ENCODE measurements at places on chromosomes 1 and 21.
A peak's percentile ranks its signal among the peaks of the same experiment; 100 is the strongest.

GRCh38 chr1:68015369-68015768 is 35.1 kb downstream of the DIRAS3 start:
- no peaks in the 10 kb centered on the region for H3K36me3 ChIP-seq
- no peak overlapping the region for H3K4me3 ChIP-seq
- H3K27ac ChIP-seq = no peak overlapping the region
- DNase-seq = no peak
- no peaks in the 10 kb centered on the region for H3K4me1 ChIP-seq

- no peaks in the 10 kb centered on the region for H3K4me1 ChIP-seq
- no peak for DNase-seq
- H3K36me3 ChIP-seq = no peaks in the 10 kb centered on the region
- H3K27me3 ChIP-seq = no peaks in the 10 kb centered on the region
These were observed 200.6 kb downstream of the CRB1 start for GRCh38 chr1:197468543-197469175.

DNA sequence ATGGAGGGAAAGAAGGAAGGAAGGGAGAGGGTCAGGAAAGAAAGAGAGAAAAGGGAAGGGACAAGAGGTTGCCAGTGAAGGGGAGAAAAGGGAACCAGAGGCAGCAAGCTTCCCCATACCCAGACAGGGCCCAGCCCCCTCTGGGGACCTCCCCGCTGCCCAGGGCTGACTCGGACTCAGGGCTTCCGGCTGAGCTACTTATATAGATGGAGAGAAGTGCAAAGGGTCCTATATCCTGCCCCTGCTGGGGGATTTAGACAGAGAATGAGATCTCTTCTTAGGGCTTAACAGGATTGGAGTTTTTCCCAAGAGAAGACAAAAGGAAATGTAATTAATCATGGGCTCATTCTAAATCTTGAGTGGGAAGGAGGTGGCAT is at the start of gene ETV3L:
Gene ETV3L (minus strand): TSS at position 176 of the 377 bp plus-strand sequence. CDS start 285 bp downstream, outside the sequence.
- no peak within 1 kb of the TSS for H3K4me3 ChIP-seq
- no peaks in the 10 kb centered on the region for H3K4me1 ChIP-seq
- H3K27me3 ChIP-seq = no peaks in the 10 kb centered on the region
- DNase-seq = no peak
- H3K36me3 ChIP-seq = no peaks in the 10 kb centered on the region

DNA sequence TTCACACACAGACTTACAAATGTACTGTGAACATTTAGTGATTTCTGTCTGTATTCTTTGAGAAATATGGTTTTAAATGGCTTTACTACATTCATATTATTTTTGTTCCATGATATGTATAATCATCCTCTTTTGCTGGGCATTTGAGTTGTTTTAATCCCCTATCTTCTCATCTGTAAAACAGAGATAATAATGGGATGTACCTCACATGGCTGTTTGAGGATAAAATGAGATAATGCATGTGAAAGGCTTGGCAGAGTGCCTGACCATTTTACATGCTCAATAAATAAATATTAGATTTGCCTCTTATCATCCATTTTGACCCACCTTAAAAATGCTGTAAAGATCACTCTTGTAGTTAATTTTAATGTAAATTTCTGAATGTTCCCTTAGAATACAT is 197.2 kb downstream of the C1orf94 start:
- H3K4me1 ChIP-seq = peaks cover 4% of the 10 kb centered on the region
- peaks cover 26% of the 10 kb centered on the region for H3K27me3 ChIP-seq
- H3K36me3 ChIP-seq = no peaks in the 10 kb centered on the region
- no peak for DNase-seq

DNA sequence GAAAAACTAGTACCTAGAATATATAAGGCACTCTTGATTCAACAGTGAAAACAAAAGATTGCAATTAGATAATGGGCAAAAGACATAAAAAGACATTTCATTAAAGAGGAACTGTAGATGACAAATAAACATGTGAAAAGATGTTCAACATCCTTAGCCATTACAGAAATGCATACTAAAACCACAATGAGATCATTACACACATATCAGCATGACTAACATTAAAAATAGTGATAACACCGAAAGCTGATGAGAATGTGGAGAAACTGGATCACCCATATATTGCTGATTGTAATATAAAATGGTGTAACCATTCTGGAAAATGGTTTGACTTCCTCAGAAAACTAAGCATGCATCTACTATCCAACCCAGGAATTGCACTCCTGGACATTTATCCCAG is 340.3 kb downstream of the SEC16B start:
- no peaks in the 10 kb centered on the region for H3K36me3 ChIP-seq
- H3K27me3 ChIP-seq = no peaks in the 10 kb centered on the region
- DNase-seq = no peak
- no peaks in the 10 kb centered on the region for H3K4me1 ChIP-seq
- H3K27ac ChIP-seq = no peak overlapping the region

GRCh38 chr1:41246568-41246967 is 4.5 kb upstream of the SCMH1 start:
- peak overlapping the region; percentile 78 for H3K27ac ChIP-seq
- no peaks in the 10 kb centered on the region for H3K27me3 ChIP-seq
- H3K36me3 ChIP-seq = no peaks in the 10 kb centered on the region
- no peak for DNase-seq
- no peak overlapping the region for H3K4me3 ChIP-seq
- peaks cover 43% of the 10 kb centered on the region for H3K4me1 ChIP-seq

- H3K27me3 ChIP-seq = no peaks in the 10 kb centered on the region
- H3K27ac ChIP-seq = no peak overlapping the region
- H3K4me3 ChIP-seq = no peak overlapping the region
- no peaks in the 10 kb centered on the region for H3K4me1 ChIP-seq
- no peak for DNase-seq
These were observed 55.8 kb downstream of the TRIM33 start for GRCh38 chr1:114455102-114455785.

GRCh38 chr1:232978091-232978634 is 27.8 kb downstream of the NTPCR start:
- H3K27me3 ChIP-seq = no peaks in the 10 kb centered on the region
- H3K4me1 ChIP-seq = peaks cover 22% of the 10 kb centered on the region
- DNase-seq = peak; percentile 40
- H3K4me3 ChIP-seq = no peak overlapping the region
- H3K27ac ChIP-seq = peak overlapping the region; percentile 18
- H3K36me3 ChIP-seq = peaks cover 3% of the 10 kb centered on the region

DNA sequence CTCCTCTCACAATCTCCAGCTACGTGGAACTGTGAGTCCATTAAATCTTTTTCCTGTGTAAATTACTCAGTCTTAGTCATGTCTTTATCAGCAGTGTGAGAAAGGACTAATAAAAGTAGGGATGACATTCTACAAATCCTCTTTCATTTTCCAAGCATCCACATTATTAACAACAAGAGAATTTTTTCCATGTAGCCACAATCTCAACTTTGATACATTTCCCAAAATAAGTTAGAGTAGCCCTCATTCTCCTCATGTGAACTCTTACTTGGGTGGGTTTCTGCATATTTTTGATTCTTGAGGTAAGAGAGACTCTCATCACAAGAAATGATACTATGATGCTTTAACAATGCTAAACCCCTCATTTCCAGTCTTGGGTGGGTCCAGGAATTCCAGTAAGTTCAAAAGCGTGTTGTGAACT is 52.8 kb downstream of the TNFSF18 start:
- no peak overlapping the region for H3K4me3 ChIP-seq
- H3K27ac ChIP-seq = no peak overlapping the region
- no peaks in the 10 kb centered on the region for H3K27me3 ChIP-seq
- H3K4me1 ChIP-seq = no peaks in the 10 kb centered on the region

GRCh38 chr21:41170442-41170841 is 2.5 kb downstream of the BACE2 start:
- H3K27me3 ChIP-seq = peaks cover 33% of the 10 kb centered on the region
- H3K4me3 ChIP-seq = no peak overlapping the region
- H3K27ac ChIP-seq = no peak overlapping the region
- peak; percentile 68 for DNase-seq

DNA sequence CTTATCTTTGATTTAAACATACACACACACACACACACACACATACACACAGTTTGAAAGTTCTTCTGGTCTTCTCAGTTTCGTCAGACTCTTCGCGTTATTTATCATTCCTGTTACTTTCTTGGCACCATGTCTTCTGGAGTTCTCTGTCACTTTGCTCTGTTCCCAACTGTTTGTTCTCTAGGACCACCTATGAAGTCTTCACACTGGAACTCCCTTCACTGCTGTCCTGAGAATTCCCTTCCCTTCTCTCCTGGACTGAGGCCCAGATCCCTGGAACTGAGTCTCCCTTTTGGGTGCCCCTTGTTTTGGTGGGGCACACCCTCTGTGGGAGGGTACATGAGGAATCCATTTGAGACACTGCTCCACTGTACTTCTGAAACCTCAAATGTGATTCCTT is 30.5 kb downstream of the ALG14 start:
- peak; percentile 61 for DNase-seq
- H3K27me3 ChIP-seq = no peaks in the 10 kb centered on the region
- H3K36me3 ChIP-seq = no peaks in the 10 kb centered on the region
- no peak overlapping the region for H3K27ac ChIP-seq
- H3K4me3 ChIP-seq = no peak overlapping the region

GRCh38 chr1:29981586-29982239 is 741.7 kb downstream of the MATN1 start:
- no peaks in the 10 kb centered on the region for H3K27me3 ChIP-seq
- no peaks in the 10 kb centered on the region for H3K36me3 ChIP-seq
- H3K27ac ChIP-seq = no peak overlapping the region

GRCh38 chr1:154404511-154404931 is 622 bp upstream of the IL6R start:
- H3K4me3 ChIP-seq = peak overlapping the region; percentile 44
- H3K36me3 ChIP-seq = no peaks in the 10 kb centered on the region
- peaks cover 46% of the 10 kb centered on the region for H3K27me3 ChIP-seq
- peaks cover 7% of the 10 kb centered on the region for H3K4me1 ChIP-seq
- no peak overlapping the region for H3K27ac ChIP-seq

DNA sequence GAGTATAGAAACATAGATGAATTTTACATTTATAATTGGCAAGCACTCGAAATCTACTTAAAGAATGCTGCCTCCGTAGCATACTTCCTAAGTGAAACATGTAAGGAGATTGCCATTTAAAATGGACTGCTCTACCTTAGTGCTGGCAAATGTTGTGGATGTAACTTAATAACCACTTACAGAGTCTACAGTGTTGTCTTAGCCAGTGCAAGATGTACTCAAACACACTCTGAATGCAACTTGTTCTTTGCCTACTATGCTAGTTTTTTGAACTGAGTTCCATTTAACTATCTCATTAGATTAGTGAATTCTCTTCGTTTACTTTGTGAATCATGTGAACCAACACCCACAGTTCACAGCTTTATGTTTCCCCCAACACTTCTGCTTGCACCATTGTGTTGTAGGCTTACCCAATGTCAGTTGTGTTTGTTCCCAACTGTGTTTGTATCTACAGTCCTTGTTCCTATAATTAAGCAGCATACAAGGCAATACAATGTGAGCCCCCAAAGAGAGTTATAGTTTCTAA is 345.5 kb upstream of the LYPLAL1 start:
- no peak for DNase-seq
- no peaks in the 10 kb centered on the region for H3K27me3 ChIP-seq
- no peaks in the 10 kb centered on the region for H3K36me3 ChIP-seq
- H3K4me3 ChIP-seq = no peak overlapping the region

DNA sequence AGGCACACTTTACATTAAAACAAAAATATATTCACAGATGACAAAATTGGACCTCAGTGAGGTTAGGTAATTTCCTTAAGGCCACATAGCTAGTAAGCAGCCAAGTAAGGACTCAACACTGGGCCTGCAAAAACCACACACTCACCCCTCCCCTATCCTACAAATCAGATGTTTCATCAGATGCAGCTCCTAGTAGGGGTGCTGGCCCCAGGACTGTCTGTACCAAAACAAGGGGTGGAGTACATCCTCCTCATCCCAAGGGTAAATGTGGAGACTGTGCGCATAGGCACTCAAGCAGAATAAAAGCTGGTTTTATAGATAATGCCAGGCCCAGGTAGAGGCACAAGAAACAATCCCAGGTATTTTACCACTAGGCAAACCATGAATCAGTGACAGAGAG is 25.7 kb downstream of the URB1 start:
- H3K27ac ChIP-seq = no peak overlapping the region
- H3K36me3 ChIP-seq = peaks cover 36% of the 10 kb centered on the region
- H3K4me3 ChIP-seq = no peak overlapping the region
- no peaks in the 10 kb centered on the region for H3K27me3 ChIP-seq

DNA sequence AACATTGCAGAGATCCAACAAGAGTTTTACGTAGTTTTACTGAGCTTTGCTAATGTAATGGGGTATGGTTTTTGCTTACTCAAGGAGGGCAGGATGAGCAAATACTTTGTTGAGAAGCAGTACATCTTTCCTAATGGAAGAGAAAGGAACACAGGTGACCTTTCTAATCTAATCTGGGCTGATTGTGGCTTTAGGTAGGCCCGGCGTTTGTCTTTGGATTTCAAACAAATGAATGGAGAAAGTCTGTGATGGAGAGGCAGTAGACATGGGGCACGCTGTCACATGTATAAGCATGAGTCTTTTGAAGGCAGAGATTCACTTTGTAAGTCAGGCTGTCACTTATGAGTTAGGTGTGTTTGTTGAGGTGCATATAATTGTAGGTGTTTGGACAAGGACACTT is 1.7 kb downstream of the PLEKHM2 start:
- H3K4me3 ChIP-seq = peak overlapping the region; percentile 78
- peaks cover 16% of the 10 kb centered on the region for H3K4me1 ChIP-seq
- no peaks in the 10 kb centered on the region for H3K27me3 ChIP-seq
- DNase-seq = no peak

- H3K27me3 ChIP-seq = no peaks in the 10 kb centered on the region
- no peak overlapping the region for H3K4me3 ChIP-seq
- H3K27ac ChIP-seq = no peak overlapping the region
- H3K4me1 ChIP-seq = peaks cover 21% of the 10 kb centered on the region
- no peaks in the 10 kb centered on the region for H3K36me3 ChIP-seq
These were observed 62.6 kb upstream of the ACOT11 start for GRCh38 chr1:54485416-54485815.

- H3K4me1 ChIP-seq = peaks cover 14% of the 10 kb centered on the region
- H3K4me3 ChIP-seq = no peak overlapping the region
- H3K27me3 ChIP-seq = no peaks in the 10 kb centered on the region
- no peak for DNase-seq
These were observed 40.1 kb downstream of the CACNA1S start for GRCh38 chr1:201072149-201072548.

GRCh38 chr1:112268408-112268807 is 127.6 kb upstream of the CTTNBP2NL start:
- no peak for DNase-seq
- no peak overlapping the region for H3K27ac ChIP-seq
- H3K4me1 ChIP-seq = peaks cover 13% of the 10 kb centered on the region
- no peaks in the 10 kb centered on the region for H3K36me3 ChIP-seq
- H3K4me3 ChIP-seq = no peak overlapping the region

DNA sequence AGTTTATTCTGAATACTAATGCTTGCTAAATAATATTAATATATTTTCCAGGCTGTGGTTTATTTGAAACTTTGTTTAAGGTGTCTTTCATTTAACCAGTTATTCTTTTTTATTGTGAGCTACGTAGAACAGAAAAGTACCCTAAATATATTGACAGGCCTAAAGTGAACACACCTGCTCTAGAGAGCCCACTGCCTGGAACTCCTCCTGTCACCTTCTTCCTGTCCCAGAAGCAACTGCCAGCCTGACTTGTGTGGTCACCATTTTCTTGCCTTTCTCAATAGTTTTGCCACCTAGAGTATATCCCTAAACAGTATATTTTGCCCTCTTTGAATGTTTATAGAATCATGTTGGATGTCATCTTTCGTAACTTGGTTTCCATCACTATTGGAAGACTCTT is 48.5 kb downstream of the SCCPDH start:
- H3K36me3 ChIP-seq = peaks cover 18% of the 10 kb centered on the region
- no peaks in the 10 kb centered on the region for H3K27me3 ChIP-seq
- H3K4me1 ChIP-seq = no peaks in the 10 kb centered on the region

- H3K27ac ChIP-seq = no peak overlapping the region
- no peaks in the 10 kb centered on the region for H3K36me3 ChIP-seq
- no peak for DNase-seq
- H3K4me3 ChIP-seq = no peak overlapping the region
These were observed 140.7 kb upstream of the PTBP2 start for GRCh38 chr1:96580920-96581319.

All from cardiac muscle cell (in vitro differentiated cells and primary cell).